Stimulated activated CD8-positive, alpha-beta memory T cell treated with anti-CD3 and anti-CD28 coated beads, Interleukin-7, amount 100 ng/mL, for 4 hours (primary cell): ENCODE measurements at places on chromosomes 6 and 20.

GRCh38 chr6:20055916-20056315, 156.4 kb downstream of the MBOAT1 start:
- DNase-seq, result no peak

- no peak for DNase-seq
Observed at GRCh38 chr20:9551808-9552550, 37.6 kb downstream of the LAMP5 start.

- no peak for DNase-seq
Observed at GRCh38 chr6:39843305-39844020, 51.3 kb downstream of the DAAM2 start.

GRCh38 chr20:39983183-39983582, 705.9 kb downstream of the MAFB start:
- no peak for DNase-seq

GRCh38 chr6:53873922-53874321, 79.1 kb downstream of the LRRC1 start:
- no peak for DNase-seq

- no peak for DNase-seq
Observed at GRCh38 chr6:157984686-157985225, 3.1 kb downstream of the SYNJ2 start.

DNA sequence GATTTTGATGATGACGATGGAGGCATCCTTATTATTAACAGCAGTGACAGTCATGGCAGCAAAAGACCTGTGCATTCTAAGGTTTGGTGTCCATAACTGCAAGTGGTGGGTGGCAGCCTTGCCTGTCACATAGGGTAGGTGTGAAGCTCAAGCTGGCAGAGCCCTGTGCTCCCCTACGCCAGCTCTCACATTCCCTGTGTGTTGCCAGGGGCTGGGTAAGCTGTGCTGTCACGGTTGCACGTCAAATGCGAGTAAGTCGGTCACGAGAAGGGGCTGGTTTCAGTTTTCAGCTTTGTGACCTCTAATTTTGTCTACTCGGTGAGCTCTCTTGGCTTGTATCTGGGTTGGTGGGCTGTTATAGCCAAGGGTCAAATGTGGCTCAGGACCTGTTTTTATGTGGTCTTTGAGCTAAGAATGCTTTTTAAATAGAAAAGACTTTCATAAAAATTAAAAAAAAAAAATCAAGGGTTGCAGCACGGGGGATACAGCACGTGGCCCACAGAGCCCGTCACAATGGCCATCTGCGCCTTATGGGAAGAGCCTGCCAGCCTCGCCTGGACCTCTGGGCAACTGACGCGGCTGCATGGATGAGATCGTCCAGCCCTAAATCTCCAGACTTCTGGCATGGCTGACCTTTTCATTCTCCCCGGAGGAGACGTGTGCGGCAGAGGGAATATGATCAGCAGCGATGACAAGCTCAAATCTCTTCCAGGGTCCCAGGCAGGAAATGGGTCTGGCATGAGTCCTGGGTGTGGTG, 148.5 kb downstream of the PHACTR3 start:
- no peak for DNase-seq

DNA sequence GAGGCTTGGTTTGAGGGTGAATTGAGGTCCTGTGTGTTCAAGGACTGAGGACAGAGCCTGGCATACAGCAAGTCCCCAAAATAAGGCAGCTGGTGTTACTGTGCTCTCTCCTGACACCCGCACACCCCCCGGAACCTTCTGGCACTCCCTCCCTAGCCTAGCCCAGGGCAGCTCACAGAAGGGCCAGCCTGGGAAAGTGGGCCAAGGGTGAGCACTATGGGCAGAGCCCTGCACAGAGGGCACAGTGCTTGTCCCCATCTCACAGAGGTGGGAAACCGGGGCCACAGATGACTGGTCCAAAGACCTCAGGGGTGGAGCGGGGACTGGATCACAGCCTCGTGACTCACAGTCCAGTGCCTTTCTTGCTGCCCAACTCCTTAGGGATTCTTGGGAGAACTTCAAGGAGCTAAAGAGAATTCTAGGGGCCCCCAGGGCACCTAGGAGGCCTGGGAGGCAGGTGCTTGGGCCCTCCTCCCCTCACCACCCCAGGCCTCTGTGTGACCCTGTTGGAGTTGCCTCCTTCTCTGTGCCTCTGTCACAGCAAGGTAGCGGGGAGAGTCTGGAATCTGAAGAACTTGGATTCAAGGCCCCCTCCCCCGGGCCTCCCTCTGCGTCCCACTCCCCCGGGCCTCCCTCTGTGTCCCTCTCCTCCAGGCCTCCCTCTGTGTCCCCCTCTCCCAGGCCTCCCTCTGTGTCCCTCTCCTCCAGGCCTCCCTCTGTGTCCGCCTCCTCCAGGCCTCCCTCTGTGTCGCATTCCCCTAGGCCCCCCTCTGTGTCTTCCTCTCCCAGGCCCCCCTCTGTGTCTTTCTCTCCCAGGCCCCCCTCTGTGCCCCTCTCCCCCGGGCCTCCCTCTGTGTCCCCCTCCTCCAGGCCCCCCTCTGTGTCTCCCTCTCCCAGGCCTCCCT, 13.5 kb downstream of the DLGAP4 start:
- DNase-seq, result no peak

GRCh38 chr20:51510936-51511605, 31.4 kb downstream of the NFATC2 start:
- no peak for DNase-seq

- no peak for DNase-seq
Observed at GRCh38 chr6:27547157-27548075, 74.5 kb upstream of the ZNF184 start.

DNA sequence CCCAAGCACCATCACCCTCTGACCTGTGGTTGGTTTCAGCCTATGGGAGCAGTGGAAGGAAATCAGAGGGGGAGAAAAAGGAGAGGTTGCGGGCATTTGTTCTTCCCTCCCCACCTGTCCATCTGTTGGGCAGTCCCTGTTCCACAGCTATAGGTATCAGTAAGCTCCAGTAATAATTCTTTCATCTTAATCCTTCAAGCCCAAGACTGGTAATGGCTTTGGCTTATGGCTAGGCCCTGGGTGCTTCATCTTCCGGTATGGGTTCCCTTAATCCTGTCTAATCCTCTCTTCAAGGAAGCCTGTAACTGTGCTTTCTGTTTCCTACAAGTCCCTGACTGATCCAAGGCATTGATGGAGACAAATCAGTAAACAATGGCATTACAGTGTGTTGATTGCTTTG, 42.2 kb upstream of the STK35 start:
- DNase-seq, result no peak

DNA sequence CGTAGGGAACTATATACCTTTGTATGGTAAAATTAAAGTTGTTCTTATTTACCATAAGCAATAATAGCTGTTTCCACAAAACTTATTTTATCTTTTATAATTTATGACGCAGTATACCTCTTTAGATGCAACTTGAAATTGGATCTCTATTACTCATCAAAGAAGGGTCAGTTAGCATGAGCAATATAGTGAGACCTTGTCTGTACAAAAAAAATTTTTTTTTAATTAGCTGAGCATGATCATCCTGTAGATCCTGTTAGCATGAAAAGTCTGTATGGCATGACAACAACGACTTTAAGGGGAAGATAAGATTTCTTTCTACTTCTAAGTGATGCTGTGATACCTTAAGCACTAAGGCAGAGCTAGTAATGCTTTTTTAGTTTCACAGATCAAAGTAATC, 5.9 kb downstream of the ALDH5A1 start:
- no peak for DNase-seq

- no peak for DNase-seq
Observed at GRCh38 chr6:31010393-31011060, at the start of gene MUC22. MUC22 (plus strand) TSS chr6:31010474; CDS start chr6:31010707, 233 bp downstream.

GRCh38 chr6:165805067-165805555, 142.1 kb upstream of the PDE10A start:
- DNase-seq, result no peak

DNA sequence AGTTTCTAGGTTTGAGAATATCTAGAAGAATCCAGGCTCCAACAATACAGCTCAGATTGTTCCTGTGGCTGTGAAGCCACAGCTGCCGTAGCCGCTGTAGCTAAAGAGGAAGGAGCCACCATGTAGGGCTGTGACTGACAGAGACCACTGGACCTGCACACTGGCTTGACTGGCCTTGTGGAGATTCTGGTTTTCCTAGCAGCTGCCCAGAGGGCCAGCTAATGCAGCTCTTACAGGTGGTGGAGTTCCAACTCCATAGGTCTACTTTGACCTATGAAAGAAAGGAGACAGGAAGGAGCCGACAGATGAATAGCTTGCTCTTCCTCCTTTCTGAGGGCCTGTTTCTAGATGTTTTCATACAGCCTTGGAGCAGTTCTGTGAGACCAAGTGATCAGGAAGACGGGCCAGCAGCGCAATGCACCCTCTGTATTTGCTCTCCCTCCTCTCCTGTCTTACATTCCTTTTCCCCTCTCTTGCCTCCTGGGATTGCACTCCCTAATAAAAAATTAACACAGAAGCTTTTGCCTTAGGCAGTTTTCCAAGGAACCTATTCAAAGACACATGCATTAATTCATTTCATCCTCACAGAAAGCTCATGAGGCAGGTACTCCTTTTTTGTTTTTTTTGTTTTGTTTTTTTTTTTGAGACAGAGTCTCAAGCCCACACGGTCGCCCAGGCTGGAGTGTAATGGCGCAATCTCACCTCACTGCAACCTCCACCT, 51.8 kb upstream of the MYB start:
- DNase-seq, result no peak

DNA sequence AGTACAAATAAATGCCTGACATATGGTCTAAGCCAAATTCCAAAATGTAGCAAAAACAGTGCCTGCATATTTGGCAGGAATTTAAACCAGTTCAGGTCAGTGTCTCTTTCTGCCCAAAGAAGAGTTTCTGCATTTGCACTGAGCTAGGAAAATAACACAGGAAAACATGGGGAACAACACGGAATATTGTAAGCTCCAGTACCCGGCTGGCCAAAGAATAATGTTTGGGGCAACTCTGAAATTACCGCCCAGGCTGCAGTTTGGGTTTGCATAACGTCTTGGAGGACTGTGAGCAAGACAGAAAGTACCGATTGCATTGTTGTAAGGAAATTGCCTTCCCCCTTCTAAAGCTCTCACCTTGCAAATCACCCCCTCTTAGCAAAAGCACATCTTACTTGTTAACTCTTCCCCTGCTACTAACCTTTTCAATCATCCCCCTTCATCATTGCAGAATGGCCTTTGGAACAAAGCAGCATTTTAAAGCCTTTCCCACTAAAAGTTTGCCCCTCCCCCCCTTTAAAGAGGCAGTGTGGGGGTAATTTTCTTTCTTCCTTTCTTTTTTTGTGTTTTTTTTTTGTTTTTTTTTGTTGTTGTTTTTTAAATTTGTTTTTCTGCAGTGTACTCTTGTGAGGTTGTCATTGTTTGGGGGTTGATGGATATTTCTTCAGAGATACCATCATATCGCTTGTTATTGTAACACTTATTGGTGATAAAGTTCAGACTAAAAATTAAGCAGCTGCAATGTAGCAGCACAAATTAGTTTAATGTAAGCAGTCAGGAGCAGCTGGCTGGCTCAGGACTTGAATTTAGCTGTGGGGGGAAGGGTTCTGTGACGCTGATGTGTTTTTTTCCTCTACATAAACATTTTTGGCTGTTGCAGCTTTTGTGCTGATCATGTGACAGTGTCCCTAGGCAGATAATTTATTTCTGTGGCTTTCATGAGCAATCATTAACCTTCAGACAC, 100.0 kb upstream of the CITED2 start:
- no peak for DNase-seq

DNA sequence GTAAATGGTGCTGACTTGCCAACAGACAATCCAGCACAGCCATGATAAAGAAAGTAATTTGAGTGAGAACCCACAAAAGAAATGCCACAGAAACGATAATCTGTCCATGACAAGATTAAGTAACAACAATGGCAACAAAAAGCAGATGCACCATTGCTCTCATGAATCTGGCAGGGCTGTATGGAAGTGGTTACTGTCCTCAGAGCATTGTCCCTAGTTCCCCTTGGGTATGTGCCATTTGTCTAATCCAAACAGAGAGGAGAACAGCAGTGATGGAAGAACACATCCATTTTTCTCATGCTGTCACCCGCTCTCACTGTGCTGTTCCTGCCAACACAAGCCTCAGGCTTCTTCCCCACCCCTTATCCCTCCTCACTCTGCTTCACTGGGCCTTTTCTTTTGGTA, 65.8 kb downstream of the REV3L start:
- DNase-seq, result no peak

DNA sequence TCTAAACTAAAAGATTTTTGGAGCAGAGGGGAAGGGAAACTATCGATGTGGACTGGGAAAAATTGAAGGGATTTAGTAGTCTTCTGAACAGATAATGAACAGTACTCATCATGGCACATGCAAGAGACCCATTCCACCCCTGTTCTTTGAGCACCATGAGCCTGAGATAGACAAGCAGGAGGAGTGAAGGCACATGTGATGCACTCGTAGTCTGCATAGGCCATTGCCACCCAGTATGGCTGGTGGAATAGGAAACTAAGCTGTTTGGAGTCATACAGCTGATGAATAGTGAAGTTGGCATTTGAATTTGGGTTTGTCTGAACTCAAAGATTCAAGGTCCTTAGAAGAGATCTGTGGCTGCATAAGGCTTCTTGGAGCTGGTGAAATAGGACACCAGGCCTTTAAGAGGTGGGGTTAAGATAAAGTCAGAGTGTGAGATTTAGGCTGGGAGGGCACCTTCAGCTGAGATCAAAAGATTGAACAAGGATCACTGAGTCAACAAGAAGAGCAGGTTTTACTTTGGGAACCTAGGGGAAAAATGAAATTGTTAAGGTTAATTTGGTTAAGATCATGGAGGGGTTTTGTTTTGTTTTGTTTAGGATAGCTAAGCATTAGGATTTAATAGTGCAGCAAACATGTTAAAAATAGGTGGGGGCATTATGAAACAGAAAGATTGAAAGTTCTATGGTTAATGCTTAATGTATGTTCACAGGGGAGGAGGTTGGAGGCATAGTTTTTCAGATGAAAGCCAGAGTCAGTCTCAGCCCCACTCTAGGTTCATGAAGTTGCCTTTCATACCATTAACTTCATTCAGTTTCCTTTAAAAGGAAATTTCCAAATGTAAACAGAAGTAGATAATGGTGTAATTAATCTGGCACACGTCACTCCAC, 148.8 kb downstream of the ARID1B start:
- DNase-seq, result no peak

DNA sequence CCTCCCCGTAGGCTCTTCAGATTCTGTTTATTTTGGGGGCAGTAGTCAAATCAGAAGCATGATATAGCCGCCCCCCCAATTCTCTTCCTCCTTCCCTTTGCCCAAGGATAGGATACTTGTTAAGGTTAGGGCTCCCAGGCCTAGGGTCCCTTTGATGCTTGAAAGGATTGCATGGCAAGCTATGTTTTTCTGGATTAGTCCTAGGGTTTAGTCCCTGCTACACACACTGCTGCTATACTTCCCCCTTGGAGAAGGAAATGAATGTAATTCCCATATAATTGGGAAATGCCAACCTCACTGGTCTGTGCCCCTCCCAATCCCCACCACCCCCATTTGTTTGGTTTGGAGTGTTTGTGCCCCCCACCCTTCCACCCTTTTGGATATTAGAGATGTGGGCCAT, 62.8 kb downstream of the ZFAND3 start:
- DNase-seq, result no peak

GRCh38 chr20:58523971-58524315, 8.7 kb upstream of the APCDD1L start:
- DNase-seq, result no peak
